ENCODE measurements at places on chromosomes 12 and 14. TPM values are rescaled to one million over a fixed set of nuclear protein-coding genes. Genes with fewer than 3 reads are reported as not detected.
A peak's percentile ranks its signal among the peaks of the same experiment; 100 is the strongest.

DNA sequence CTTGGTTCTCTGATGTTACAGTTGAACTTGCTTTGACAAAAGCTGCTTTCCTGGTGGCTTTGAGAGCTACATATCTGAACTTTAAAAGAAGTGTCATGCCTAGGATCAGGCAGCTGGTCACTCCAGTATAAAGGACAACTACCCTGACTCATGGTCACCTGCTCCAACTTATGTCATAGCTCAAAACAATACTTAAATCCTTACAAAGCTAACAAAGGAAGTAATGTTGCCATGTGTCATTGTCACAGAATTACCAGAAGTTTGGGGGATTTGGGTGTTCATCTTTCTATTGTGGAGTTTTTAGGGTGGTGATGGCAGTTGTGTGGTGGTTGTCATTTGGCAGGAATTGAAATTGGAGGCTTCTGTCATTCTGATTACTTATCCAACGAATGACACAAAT, 1.8 kb upstream of the TCP11L2 start:
- peaks cover 2% of the 10 kb centered on the region for H3K4me1 ChIP-seq
- no peak overlapping the region for H3K27ac ChIP-seq
- DNase-seq, result no peak
- peak overlapping the region; percentile 24 for H3K4me3 ChIP-seq
- H3K36me3 ChIP-seq, result no peaks in the 10 kb centered on the region

GRCh38 chr12:68428724-68429501, 96.8 kb upstream of the MDM1 start:
- peaks cover 3% of the 10 kb centered on the region for H3K4me1 ChIP-seq
- H3K27ac ChIP-seq, result no peak overlapping the region
- no peaks in the 10 kb centered on the region for H3K27me3 ChIP-seq
- H3K36me3 ChIP-seq, result no peaks in the 10 kb centered on the region
- no peak overlapping the region for H3K4me3 ChIP-seq

DNA sequence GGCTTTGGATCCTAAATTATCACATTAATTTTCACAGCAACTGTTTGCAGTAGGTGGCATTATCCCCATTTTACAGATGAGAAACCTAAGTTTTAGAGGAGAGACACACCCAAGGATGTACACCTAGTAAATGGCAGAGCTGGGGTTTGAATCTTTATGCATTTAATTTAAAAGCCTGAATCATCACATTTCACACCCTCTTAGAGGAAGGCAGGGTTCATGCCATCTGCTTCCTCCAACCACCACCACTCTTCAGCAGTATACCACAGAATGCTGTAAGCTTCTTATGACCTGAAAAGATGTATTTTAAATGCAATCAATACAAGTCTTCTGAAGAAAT, 90.3 kb downstream of the CRADD start:
- no peaks in the 10 kb centered on the region for H3K4me1 ChIP-seq
- H3K27me3 ChIP-seq, result no peaks in the 10 kb centered on the region
- H3K4me3 ChIP-seq, result no peak overlapping the region
- no peaks in the 10 kb centered on the region for H3K36me3 ChIP-seq
- no peak overlapping the region for H3K27ac ChIP-seq

GRCh38 chr12:18054925-18055619, 34.9 kb downstream of the RERGL start:
- H3K27ac ChIP-seq, result no peak overlapping the region
- DNase-seq, result no peak
- H3K36me3 ChIP-seq, result peaks cover 15% of the 10 kb centered on the region

DNA sequence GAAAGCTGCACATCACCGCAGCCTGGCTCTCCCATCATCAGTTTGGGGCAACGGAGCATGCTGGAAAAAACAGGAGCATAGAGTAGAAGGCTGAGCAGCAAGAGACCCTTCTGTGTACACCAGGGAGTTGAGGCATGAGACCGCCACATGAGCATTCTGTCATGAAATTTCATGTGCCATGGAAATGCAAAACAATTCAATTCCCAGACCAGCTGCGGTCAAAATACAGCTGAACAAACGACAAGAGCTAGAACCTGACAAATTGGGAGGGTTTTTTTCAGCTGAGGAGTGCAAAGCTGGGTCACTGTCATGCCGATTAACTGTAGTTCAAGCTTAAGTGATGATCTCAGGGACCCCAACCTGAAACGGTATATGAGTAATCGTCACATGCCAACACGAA, 37.1 kb downstream of the TMEM30B start:
- no peak overlapping the region for H3K27ac ChIP-seq
- H3K36me3 ChIP-seq, result peaks cover 19% of the 10 kb centered on the region
- no peak overlapping the region for H3K4me3 ChIP-seq
- DNase-seq, result no peak
- H3K4me1 ChIP-seq, result peaks cover 5% of the 10 kb centered on the region

DNA sequence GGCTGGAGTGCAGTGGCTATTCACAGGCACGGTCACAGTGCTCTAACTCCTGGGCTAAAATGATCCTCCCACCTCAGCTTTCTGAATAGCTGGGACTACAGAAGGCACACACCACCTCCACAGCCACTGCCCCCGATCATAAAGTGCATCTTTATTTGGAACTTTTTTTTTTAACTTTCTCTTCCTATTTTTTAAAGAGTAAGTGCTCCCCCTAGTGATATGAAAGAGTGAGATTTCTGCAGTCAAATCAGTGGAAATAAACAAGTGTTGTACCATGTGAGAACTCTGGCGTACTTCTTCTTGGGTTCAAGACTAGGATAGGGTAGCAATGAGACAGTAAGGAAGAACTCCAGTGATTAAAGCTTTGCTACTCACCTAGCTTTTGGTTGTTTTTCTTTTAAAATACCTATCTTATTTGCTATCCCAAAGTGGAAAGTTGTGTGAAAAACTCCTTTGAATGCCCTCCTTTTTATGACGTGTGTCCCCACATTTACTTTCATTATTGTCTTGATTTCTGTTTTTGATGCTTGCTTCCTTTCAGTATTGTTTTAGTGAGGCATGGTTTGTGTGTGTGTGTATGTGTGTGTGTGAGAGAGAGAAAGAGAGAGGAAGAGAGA, 6.6 kb downstream of the PPP4R4 start:
- H3K4me1 ChIP-seq, result peaks cover 2% of the 10 kb centered on the region
- no peaks in the 10 kb centered on the region for H3K36me3 ChIP-seq
- DNase-seq, result no peak
- H3K4me3 ChIP-seq, result no peak overlapping the region
- no peak overlapping the region for H3K27ac ChIP-seq
- H3K27me3 ChIP-seq, result no peaks in the 10 kb centered on the region

DNA sequence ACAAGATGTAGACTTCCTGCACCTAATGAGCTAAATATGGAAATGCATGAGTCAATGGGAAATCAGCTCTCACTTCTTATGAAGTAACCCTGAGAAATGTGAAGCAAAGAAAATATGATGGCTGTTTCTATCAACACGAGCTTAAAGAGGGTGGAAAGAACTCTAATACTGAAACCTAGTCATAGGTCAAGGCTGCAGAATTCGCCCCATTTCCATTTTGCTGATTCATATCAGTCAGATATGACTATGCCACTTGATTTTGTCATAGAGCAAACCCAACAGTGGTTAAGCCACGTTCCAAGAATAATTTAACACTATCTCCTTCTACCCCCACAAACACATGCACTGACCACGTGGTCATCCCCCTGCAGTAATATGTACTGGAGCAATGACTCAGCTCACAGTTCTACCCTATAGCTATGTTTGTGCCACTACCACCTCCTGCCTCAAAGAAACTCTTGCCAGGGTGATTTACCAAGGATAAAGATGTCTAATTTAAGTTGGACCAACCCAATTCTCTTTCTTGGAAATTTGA, 157.5 kb downstream of the TMTC3 start:
- H3K27ac ChIP-seq, result no peak overlapping the region
- H3K27me3 ChIP-seq, result no peaks in the 10 kb centered on the region

Gene IKZF4
- total RNA-seq, result 13.9 TPM

DNA sequence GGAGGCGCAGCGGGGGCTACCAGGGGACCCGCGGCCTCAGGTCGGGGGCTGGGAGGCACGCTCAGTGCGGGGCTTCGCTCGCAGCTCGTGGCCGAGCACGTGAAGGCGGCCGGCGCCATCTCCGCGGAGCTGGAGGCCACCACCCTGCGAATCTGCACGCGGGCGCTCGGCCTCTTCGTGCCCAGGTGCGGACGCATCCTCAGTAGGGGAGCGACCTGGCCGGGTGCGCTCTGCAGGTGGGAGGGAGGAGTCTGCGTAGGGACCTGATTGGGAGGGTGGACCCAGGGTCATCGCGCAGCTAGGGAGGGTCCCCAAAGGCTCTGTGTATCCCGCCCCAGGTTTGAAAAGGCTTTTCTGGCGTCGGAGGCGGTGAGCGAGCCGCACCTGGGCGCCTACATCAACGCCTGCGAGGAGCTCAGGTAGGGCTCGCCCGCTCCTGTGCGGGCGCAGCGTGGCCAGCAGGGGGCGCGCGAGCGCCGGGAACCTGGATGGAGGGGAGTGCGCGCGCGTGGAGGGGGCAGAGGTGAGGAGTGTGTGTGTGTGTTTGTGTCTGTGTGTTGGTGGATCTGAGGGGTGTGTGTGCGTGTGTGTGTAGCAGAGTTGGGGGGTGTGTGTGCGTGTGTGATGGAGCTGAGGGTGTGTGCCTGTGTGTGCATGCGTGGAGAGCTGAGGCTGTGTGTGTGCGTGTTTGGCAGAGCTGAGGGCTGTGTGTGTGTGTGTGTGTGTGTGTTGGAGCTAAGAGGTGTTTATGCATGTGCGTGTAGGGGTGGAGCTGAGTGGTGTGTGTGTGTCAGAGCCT, 10.3 kb downstream of the EXOC3L4 start:
- H3K27me3 ChIP-seq, result no peaks in the 10 kb centered on the region
- no peak overlapping the region for H3K27ac ChIP-seq
- no peaks in the 10 kb centered on the region for H3K4me1 ChIP-seq
- no peak overlapping the region for H3K4me3 ChIP-seq
- no peaks in the 10 kb centered on the region for H3K36me3 ChIP-seq
- DNase-seq, result peak; percentile 81

Gene FBLN5
- 1.0 TPM for total RNA-seq

Gene MYH6
- total RNA-seq, result 0.13 TPM

- H3K27me3 ChIP-seq, result no peaks in the 10 kb centered on the region
- H3K4me3 ChIP-seq, result no peak overlapping the region
- no peaks in the 10 kb centered on the region for H3K36me3 ChIP-seq
- H3K4me1 ChIP-seq, result no peaks in the 10 kb centered on the region
- no peak overlapping the region for H3K27ac ChIP-seq
- DNase-seq, result no peak
Measured at GRCh38 chr14:55721353-55721752, 141.3 kb downstream of the KTN1 start.

Gene LRRK2
- total RNA-seq, result 0.17 TPM

DNA sequence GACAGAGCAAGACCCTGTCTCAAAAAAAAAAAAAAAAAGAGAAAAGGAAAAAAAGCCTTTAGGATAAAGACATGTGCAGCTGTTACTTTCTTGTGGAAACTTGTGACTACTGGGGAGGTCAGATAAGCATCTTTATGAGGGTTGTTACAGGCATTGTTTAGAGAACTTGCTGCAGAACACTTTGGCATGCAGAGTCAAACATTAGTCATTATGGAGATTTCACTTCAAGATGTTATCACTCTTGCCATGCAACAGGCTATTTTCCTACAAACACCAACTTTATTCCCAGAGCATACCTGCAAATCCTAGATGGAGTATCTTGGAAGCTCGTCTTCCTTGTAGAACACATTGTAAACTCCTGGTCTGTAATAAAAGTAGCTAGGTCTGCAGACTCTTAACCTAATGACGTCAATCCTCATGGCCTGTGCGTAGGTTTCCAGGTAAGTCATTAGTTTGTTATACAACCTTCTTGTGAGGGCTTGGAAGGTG, 36.3 kb upstream of the WDR89 start:
- no peaks in the 10 kb centered on the region for H3K36me3 ChIP-seq
- no peak overlapping the region for H3K27ac ChIP-seq
- no peaks in the 10 kb centered on the region for H3K4me1 ChIP-seq
- no peaks in the 10 kb centered on the region for H3K27me3 ChIP-seq
- DNase-seq, result no peak

Gene PPM1H
- total RNA-seq, result 22.1 TPM

DNA sequence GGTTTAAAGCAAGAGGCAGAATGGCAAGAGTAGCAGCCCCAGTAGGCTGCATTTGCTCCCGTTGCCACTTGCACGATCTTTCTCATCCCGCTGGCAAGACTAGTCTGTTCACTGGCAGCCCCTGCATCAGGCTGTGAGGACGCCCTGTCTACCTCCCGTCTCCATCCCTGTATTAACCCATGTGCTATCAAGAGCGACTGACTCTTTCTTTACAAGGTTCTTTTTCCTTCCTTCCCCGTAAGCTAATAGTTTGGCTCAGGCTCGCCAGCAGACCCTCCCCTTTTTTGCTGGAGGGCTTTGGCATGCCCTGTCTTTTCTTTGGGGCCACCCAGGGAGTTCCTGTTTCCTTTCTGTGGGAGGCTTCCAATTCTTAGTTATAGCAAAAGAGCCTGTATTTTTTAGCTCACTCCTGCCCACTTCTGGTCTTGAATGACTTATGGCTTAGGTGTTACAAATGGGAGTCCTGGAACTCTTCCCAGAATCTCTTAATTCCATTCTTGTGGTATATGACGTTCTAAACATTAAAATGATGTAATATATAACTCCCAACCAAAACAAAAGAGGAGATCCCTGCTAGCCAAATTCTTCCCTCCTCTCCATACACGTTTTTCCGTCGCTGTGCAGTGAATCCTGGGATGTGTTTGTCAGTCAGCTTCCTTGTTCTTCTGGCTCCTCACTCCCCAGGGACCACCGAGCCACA, 149.0 kb downstream of the PRKCH start:
- no peaks in the 10 kb centered on the region for H3K36me3 ChIP-seq
- no peak overlapping the region for H3K27ac ChIP-seq
- H3K4me3 ChIP-seq, result peak overlapping the region; percentile 68
- peak; percentile 63 for DNase-seq

GRCh38 chr14:60116181-60116580, 24.5 kb downstream of the PCNX4 start:
- H3K4me1 ChIP-seq, result no peaks in the 10 kb centered on the region
- peaks cover 32% of the 10 kb centered on the region for H3K36me3 ChIP-seq
- no peaks in the 10 kb centered on the region for H3K27me3 ChIP-seq
- no peak overlapping the region for H3K27ac ChIP-seq

DNA sequence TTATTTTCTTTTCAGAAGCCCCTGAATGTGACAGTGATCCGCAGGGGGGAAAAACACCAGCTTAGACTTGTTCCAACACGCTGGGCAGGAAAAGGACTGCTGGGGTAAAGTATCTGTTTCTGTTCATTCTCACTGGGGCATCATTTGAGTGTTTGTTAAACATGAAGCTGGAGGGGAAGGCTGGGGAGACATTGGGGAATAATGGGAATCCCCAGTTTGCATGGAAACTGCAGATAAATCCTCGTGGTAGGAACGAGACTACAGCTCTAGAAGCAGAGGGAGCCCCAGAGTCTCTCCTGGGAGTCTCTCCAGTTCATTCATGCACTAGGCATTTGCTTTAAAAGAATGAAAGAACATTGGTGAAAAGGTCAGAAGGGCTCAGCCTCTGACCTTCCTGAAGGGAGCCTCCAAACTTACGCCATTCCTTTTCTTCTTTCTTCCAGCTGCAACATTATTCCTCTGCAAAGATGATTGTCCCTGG, 2.5 kb upstream of the CFAP251 start:
- H3K36me3 ChIP-seq, result peaks cover 41% of the 10 kb centered on the region
- no peak overlapping the region for H3K4me3 ChIP-seq
- H3K4me1 ChIP-seq, result no peaks in the 10 kb centered on the region
- no peaks in the 10 kb centered on the region for H3K27me3 ChIP-seq
- no peak for DNase-seq
- H3K27ac ChIP-seq, result no peak overlapping the region

Gene PAPLN
- 6.9 TPM for total RNA-seq
